ENCODE measurements at places on chromosomes 12 and 14. TPM values are rescaled to one million over a fixed set of nuclear protein-coding genes. Genes with fewer than 3 reads are reported as not detected.

GRCh38 chr12:73589220-73589619, 948.4 kb upstream of the ATXN7L3B start:
- DNase-seq, result no peak

GRCh38 chr14:100669011-100669412, 57.7 kb upstream of the DLK1 start:
- no peak for DNase-seq

DNAI7 gene
- polyA plus RNA-seq, result 0.08 TPM

SERPINA5 gene
- 0.22 TPM for polyA plus RNA-seq

GRCh38 chr12:60210756-60211155, 614.9 kb downstream of the SLC16A7 start:
- DNase-seq, result no peak

DNA sequence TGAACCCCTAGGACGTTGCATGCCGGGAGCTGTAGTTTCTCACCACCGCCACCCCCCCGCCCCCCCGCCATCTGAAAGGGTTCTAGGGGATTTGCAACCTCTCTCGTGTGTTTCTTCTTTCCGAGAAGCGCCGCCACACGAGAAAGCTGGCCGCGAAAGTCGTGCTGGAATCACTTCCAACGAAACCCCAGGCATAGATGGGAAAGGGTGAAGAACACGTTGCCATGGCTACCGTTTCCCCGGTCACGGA, 501 bp upstream of the HSP90B1 start:
- DNase-seq, result no peak

DNA sequence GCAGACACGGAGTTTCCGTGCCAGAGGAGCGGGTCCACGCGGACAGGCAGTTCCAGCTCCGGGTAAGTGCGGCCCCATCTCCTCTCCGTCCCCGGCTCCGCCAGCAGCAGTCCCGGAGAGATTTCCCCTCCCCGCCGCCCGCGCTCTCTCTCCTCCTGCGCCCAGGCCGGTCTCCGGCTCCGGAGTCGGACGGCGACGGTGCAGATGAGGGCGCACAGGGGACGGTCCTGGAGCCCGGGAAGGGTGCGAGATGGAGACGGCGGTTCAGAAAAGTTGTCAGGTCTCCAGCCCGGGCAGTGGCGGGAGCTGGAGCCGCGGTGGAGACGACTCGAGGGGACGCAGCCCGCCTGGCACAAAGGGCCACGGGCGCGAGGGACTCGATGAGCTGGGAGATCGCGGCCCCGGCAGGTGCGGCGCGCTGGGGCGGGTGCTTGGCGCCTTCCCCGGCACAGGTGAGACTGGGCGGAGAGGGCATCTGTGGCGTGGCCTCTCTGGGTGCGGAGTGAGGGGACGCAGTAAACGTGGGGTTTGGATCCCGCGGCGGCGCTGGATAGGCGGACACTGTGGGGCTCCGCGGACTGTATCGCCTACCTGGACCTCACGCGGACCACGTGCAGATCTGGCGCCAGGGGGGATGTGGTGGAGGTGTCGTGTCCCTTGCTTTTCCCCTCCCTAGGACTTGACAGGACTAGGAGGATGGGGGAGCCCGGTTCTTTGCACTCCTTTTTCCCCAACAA, 1540.3 kb upstream of the TMEM132C start:
- no peak for DNase-seq

DNA sequence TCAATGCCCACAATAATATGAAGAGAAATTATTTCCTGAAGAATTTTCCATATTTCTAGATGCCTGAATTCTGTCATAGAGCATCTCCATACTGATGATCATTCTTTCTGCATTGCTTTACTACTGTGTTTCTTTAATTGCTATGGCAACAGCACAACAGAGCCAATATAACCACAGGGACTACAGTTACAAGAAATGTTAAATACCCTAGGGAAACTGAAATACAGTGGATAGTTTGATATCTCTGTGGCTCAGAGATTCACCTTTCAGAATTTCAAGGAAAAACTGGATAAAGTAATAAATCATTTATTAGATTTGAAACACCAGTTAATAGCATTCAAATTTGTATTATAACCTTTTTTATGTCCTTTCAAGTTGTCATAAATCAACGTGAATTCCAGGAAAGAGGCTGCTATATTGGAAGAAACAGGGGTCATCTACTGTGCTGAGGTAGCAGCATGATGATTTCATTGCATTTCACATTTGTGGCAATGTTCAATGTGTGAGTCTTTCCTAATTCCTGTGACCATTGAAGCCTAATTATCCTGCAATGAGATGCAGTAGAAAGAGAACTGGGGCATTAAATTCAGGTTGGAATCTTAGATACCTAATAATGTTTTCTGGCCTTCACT, 267.1 kb downstream of the LRFN5 start:
- DNase-seq, result no peak

- no peak for DNase-seq
Measured at GRCh38 chr12:56267443-56268071, 815 bp downstream of the COQ10A start.

SERPINA9 gene
- polyA plus RNA-seq, result 0.08 TPM

DNA sequence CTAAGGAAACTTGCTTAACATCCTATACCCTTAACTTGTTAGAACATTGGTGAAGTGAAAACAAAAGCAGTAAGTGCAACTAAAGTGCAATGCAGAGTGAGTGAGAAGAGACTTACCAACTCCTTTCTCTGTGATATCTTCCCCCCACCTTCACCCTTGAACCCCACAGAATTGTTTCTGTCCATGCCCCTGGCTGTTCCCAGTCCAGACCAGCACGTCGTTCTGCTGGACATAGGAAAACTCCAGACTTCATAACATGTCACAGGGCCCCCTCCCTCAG, 91.9 kb downstream of the DAD1 start:
- no peak for DNase-seq

DNA sequence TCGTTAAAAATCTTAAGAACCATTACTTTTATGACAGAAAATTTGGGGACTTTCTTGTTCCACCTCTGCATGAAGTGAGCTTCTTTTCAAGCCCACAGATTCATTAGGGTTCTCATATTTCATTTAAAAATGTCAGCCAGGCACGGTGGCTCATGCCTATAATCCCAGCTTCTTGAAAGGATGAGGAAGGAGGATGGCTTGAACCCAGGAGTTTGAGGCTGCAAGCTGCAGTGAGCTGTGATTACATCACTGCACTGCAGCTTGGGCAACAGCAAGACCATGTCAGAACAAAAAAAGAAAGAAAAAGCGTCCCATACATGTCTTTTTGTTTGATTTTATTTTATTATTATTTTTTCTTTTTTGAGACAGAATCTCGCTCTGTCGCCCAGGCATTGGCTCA, 43.4 kb upstream of the ATF1 start:
- DNase-seq, result no peak

- DNase-seq, result no peak
Measured at GRCh38 chr14:65263177-65263788, 149.2 kb upstream of the FUT8 start.

DIP2B gene
- polyA plus RNA-seq, result 17.1 TPM

- no peak for DNase-seq
Measured at GRCh38 chr14:21233457-21234076, 35.7 kb downstream of the HNRNPC start.

TAS2R10 gene
- polyA plus RNA-seq, result not detected

GRCh38 chr12:5305425-5305824, 126.5 kb upstream of the NTF3 start:
- no peak for DNase-seq

DTX1 gene
- polyA plus RNA-seq, result 0.01 TPM

Measured in mammary epithelial cell (primary cell).